ENCODE measurements at places on chromosomes 2 and 18.

- no peak for DNase-seq
Measured at GRCh38 chr2:28231110-28231631, 161.5 kb upstream of the FOSL2 start.

- no peak for DNase-seq
Measured at GRCh38 chr2:146853741-146854444, 990.9 kb upstream of the ACVR2A start.

GRCh38 chr2:212194396-212194795 is 344.2 kb downstream of the ERBB4 start:
- DNase-seq: no peak

- no peak for DNase-seq
Measured at GRCh38 chr2:46876741-46877384, 38.7 kb downstream of the MCFD2 start.

- DNase-seq: no peak
Measured at GRCh38 chr18:74264303-74265020, 27.3 kb downstream of the CYB5A start.

- no peak for DNase-seq
Measured at GRCh38 chr2:237412988-237413776, 782 bp downstream of the COL6A3 start.

DNA sequence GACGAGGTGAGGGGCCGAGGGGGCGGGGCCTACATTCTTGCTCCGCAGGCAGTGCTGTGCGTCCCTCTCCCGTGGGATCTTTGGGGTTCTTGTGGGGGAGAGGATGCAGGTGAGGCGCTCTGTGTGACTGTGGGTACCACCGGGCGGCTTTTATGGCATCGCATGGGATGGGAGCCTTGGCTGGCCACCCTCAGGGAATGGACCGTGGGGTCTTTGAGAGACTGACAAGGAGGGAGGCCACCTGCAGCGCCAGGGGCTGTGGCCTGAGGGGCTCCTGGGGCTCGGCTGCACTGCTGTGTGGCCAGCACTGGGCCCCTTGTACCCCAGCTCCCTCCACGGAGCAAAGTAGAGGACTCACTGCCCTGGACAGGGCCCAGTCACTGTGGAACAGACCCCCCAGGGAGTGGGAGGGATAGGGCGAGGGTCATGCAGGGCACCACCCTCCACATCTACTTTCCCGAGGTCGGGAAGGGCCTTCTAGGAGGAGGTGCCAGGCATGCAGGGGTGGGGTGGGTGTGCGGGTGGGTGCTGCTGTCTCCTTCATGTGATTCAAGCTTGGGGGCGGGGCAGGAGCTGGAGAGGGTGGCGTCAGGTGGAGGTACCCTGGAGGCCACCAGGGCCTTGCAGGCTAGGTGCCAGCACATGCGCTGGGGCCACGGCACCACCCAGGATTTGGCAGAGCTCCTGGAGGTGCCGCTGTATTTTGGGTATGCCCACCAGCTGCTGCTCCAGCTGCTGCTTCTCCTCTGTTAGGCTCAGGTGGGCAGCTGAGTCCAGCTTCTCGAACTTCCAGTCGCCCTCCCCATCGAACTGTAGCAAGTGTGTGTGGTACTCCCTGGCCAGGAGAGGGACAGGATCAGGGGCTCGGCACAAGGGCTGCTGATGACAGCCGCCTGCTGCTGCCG is 1072.4 kb downstream of the RPIA start:
- DNase-seq: no peak

- peak; percentile 19 for DNase-seq
Measured at GRCh38 chr2:240624950-240625621, at the start of gene GPR35. Gene GPR35, plus strand, starts transcription at chr2:240625480. Its CDS starts 4,473 bp downstream, at chr2:240629953.

DNA sequence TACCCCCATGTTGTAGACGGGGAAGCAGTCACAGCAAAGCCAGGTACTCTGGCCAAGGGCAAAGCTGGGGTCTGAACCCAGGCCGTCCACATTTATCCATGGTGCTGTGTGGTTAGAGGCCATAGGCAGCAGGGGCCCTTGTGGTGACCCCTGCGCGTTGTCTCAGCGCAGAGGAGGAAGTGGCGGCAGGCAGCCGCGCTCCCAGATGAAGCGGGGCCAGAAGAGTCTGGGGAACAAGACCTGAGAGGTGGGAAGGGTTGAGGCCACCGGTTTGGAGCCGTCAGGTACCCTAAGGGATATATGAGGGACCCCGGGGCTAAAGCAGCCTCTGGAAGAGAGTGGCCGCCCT is 770 bp downstream of the ZNF396 start:
- DNase-seq: no peak

DNA sequence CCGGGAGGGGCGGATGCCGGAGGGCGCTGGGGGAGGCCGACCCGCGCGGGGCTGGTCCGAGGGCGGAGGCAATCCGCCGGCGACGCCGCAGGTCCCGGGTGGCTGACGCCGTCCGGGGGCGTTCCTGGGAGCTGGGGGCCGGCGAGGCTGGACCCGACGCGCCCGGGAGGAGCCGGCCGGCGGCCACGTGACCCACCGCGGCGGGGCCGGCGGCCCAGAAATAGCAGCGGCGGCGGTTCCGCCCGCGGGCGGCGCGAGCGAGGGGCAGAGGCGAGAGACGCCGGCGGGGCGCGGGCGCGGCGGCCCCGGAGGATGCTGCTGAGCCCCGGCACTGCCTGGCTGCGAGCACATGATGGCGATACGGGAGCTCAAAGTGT is at the start of gene RAB31:
Gene RAB31, plus strand, starts transcription at position 245 of the 377 bp plus-strand sequence. Its CDS starts 105 bp downstream, at position 350.
- no peak for DNase-seq

GRCh38 chr2:24912523-24912922 is 7.5 kb downstream of the ADCY3 start:
- DNase-seq: no peak

- no peak for DNase-seq
Measured at GRCh38 chr2:200496696-200497095, 13.2 kb downstream of the KCTD18 start.

- no peak for DNase-seq
Measured at GRCh38 chr2:126244937-126245336, 411.0 kb upstream of the GYPC start.

GRCh38 chr2:164084066-164084465 is 348.3 kb upstream of the FIGN start:
- no peak for DNase-seq
